ENCODE measurements at places on chromosomes 4 and X.

GRCh38 chr4:185965426-185966384 is 103.3 kb upstream of the TLR3 start:
- DNase-seq = no peak

GRCh38 chr4:74370912-74371311 is 6.0 kb downstream of the EREG start:
- DNase-seq = no peak

DNA sequence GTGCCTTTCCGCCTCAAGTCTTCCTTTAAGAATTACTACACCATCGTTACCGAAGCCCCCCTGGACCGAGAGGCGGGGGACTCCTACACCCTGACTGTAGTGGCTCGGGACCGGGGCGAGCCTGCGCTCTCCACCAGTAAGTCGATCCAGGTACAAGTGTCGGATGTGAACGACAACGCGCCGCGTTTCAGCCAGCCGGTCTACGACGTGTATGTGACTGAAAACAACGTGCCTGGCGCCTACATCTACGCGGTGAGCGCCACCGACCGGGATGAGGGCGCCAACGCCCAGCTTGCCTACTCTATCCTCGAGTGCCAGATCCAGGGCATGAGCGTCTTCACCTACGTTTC is 2.2 kb downstream of the PCDH10 start:
- DNase-seq = no peak

GRCh38 chrX:17187136-17187756 is 187.8 kb upstream of the NHS start:
- no peak for DNase-seq

DNA sequence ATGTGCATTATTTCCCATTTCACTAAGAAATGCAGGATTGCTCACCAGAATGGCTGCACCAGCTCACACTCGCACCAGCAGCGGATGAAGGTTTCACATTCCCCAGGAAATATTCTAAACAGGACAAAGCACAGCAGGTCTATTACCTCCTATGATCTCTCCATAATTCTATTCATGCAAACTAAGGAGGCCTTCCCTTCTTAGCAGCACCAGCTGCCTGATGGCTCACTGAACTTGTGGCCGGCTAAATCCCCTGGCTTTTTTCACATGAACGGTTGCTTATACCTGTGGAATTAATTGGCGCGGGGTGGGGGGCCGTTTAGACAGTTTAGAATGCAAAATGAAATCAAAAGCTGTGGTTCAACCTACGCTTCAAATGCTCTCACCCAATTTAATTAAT is 73.5 kb upstream of the SRD5A3 start:
- DNase-seq = no peak

- no peak for DNase-seq
Measured at GRCh38 chr4:44221407-44221806, 227.2 kb downstream of the KCTD8 start.

DNA sequence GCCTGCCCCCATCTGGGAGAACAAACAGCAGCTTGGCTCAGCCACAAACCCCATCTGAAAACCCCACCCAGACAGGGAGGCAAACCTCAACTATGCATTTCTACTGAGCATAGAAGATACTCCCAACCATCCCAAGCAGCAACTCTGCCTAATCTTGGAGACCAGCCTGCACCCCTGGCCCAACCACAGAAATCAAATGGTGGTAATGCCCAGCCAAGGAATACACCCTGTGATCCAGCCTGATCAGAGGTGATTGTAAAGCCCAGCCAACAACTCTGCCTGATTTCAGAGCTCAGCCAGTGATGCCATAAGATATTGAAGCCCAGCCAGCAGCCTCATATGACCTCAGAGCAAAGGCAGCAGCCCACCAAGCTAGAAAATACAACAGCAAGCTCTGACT is 19.8 kb downstream of the TMLHE start:
- no peak for DNase-seq

GRCh38 chr4:148044089-148044911 is 312.4 kb downstream of the ARHGAP10 start:
- DNase-seq = no peak

DNA sequence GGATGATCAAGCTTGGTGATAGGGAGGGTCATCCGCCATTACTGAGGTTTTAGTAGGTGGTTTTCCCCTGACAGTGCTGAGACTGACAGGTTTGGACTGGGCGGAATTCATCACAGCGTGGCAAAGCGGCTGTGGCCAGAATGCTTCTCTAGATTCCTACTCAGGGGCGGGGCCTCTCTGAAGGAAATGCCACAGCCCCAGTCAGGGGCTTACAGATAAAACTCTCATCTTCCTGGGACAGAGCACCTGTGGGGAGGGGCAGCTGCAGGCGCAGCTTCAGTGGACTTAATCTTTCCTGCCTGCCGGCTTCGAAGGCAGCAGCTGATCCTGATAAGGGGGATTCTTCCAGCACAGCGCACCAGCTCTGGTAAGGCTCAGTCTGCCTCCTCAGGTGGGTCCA is 316.7 kb downstream of the RPA4 start:
- DNase-seq = no peak

GRCh38 chrX:106263817-106264216 is 95.7 kb downstream of the PWWP3B start:
- no peak for DNase-seq

DNA sequence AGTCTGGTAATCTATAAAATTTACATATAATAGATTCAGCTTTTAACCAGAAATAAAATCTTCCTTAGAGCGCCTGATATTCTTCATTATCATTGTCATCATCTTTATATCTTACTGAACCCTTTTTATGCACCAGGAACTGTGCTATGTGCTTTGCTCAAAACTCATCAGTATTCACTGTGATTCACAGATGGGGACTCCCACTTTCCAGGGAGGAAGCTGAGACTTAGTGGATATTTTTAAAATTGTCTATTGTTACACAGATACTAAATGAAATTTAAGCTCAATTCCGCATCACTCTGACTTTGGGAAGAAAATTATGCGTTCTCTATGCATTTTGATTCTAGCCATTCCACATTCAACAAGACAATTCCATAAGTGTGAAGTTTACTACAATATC is 34.8 kb upstream of the SULT1E1 start:
- DNase-seq = no peak

GRCh38 chrX:53089224-53089842 is 4.6 kb upstream of the KANTR start:
- DNase-seq = peak; percentile 5

- DNase-seq = no peak
Measured at GRCh38 chr4:16573739-16574138, 324.7 kb downstream of the LDB2 start.

DNA sequence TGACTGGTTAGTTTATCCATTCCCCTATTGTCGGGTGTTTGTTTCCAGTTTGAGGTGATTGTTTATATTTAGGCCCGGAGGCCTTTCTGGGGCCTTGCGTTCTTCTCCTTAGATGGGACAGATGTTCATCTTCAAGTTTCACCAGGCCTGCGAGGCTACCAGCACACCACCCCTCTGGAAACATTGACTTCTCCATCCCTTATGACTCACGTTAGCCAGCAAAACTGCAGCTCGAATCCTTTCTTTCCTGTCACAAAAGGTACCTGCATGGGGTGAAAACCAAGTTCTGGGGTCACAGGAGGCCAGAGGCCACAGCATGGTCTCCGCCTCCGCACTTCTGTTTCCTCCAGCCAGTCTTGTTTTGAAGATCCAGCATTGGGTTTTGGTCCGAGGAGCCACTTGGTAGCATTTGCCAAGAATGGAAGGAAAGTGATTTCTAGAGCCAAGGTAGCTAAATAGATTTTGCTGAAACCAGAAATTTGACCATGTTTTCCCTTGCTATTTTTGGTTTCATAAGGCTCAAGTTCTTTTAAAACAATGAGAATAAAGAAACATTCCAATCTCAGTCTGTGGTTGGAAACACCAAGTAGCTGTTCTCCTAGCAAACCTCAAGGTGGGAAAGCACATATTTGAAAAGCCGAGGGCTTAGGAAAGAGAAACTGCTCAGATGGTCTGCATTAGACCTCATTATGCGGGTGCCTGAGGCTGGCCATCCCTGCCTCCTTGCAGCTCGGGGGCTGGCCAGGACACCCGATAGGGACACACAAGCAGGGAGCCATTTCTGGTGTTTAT is 5.6 kb downstream of the NYX start:
- no peak for DNase-seq

GRCh38 chr4:43224559-43224958 is 332.0 kb downstream of the GRXCR1 start:
- DNase-seq = no peak

- DNase-seq = no peak
Measured at GRCh38 chr4:40881096-40881495, 131.3 kb downstream of the NSUN7 start.

- DNase-seq = no peak
Measured at GRCh38 chr4:79330720-79331119, 4.9 kb upstream of the NAA11 start.

- DNase-seq = no peak
Measured at GRCh38 chr4:41507291-41507947, 30.5 kb upstream of the LIMCH1 start.

GRCh38 chrX:30620980-30621618 is 32.1 kb upstream of the GK start:
- no peak for DNase-seq
